Tibial nerve (tissue), 4 donors: ENCODE measurements at places on chromosomes 1 and 21. TPM values are rescaled to one million over a fixed set of nuclear protein-coding genes. Genes with fewer than 3 reads are reported as not detected.

GRCh38 chr1:33228935-33229487, 27.3 kb upstream of the ZNF362 start:
- peak; percentile 20 for DNase-seq
- H3K4me1 ChIP-seq = no peaks in the 10 kb centered on the region
- no peak overlapping the region for H3K27ac ChIP-seq
- H3K27me3 ChIP-seq = no peaks in the 10 kb centered on the region
- H3K36me3 ChIP-seq = no peaks in the 10 kb centered on the region
- H3K4me3 ChIP-seq = no peak overlapping the region

- H3K27me3 ChIP-seq = no peaks in the 10 kb centered on the region
- no peak overlapping the region for H3K4me3 ChIP-seq
- H3K36me3 ChIP-seq = no peaks in the 10 kb centered on the region
Observed at GRCh38 chr1:12447849-12448312, 170.1 kb downstream of the DHRS3 start.

GRCh38 chr1:204313675-204314074, 46.1 kb downstream of the PLEKHA6 start:
- no peaks in the 10 kb centered on the region for H3K4me1 ChIP-seq
- no peaks in the 10 kb centered on the region for H3K36me3 ChIP-seq
- no peaks in the 10 kb centered on the region for H3K27me3 ChIP-seq
- H3K27ac ChIP-seq = no peak overlapping the region

DNA sequence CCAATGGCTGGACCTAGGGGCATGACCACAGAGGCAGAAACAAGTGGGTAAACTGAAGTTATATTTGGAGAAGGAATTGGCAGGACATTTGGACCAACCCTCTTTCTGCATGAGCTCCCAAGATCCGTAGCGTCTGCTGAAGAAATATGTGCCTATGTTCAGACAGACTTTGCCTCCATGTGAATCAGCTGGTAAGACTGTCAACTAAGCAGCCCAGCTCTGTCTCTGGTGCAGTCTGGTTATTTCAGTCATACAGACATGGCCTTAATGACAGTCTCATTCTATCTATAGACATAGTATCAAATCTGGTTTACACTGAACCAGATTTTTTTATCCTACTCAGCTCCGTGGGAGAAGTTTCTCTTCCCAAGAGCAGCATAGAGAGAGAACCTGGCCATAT, 63.1 kb upstream of the PBX1 start:
- no peak overlapping the region for H3K27ac ChIP-seq
- no peaks in the 10 kb centered on the region for H3K36me3 ChIP-seq
- no peak overlapping the region for H3K4me3 ChIP-seq
- H3K4me1 ChIP-seq = no peaks in the 10 kb centered on the region

DNA sequence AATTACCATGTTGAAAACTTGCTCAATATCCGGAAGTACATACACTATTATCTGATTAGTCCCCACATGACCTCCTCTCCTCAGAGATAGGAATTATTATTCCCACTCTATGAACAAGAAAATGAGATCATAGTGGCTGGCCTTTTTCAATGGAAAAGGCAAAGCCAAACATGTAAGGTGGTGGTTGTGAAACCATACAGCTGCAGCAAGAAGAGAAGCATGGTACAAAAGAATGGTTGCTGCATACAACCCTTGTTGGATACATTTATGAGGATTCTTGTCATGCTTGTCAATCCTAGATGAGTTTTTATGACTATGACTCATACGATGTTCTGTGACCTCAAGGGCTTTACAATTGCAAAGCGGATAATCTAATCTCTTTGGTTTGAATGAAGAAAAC, 514.7 kb downstream of the PLPP3 start:
- H3K4me3 ChIP-seq = no peak overlapping the region
- no peak for DNase-seq
- no peak overlapping the region for H3K27ac ChIP-seq
- H3K27me3 ChIP-seq = no peaks in the 10 kb centered on the region

DNA sequence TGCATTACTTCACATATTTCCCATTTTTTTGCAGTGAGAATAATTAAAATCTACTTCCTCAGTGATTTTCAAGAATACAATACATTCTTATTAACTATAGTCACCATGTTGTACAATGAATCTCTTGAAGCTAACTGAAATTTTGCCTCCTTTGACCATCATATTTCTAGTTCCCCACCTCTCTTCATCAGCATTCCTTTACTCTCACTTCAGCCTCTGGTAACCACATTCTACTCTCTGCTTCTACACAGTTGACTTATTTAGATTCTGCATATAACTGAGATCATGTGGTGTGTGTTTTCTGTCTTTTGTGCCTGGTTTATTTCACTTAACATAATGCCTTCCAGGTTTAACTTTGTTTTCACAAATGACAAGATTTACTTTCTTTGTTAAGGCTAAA, 304.4 kb upstream of the LYPLAL1 start:
- H3K27me3 ChIP-seq = no peaks in the 10 kb centered on the region
- no peak for DNase-seq
- no peak overlapping the region for H3K4me3 ChIP-seq
- H3K4me1 ChIP-seq = no peaks in the 10 kb centered on the region
- H3K36me3 ChIP-seq = no peaks in the 10 kb centered on the region
- no peak overlapping the region for H3K27ac ChIP-seq

S100A7 gene
- not detected for total RNA-seq

CRP gene
- total RNA-seq = not detected

FALEC gene
- total RNA-seq = not detected

MYOC gene
- 100 TPM for total RNA-seq

HRNR gene
- total RNA-seq = not detected

TMEM82 gene
- total RNA-seq = not detected

CADM3 gene
- 99.2 TPM for total RNA-seq

CD244 gene
- total RNA-seq = 0.63 TPM
